Breast epithelium (tissue), 4 donors: ENCODE measurements at places on chromosomes 6 and 20. TPM values are rescaled to one million over a fixed set of nuclear protein-coding genes. Genes with fewer than 3 reads are reported as not detected.

SEC63 gene
- total RNA-seq, result 48.8 TPM

- no peaks in the 10 kb centered on the region for H3K36me3 ChIP-seq
- DNase-seq, result no peak
- no peaks in the 10 kb centered on the region for H3K4me1 ChIP-seq
- H3K4me3 ChIP-seq, result no peak overlapping the region
- no peak overlapping the region for H3K27ac ChIP-seq
- H3K27me3 ChIP-seq, result no peaks in the 10 kb centered on the region
Measured at GRCh38 chr6:111691345-111692225, 85.9 kb upstream of the TRAF3IP2 start.

- no peak overlapping the region for H3K27ac ChIP-seq
- no peak overlapping the region for H3K4me3 ChIP-seq
- H3K36me3 ChIP-seq, result no peaks in the 10 kb centered on the region
- no peak for DNase-seq
Measured at GRCh38 chr20:54197621-54198604, 10.0 kb upstream of the PFDN4 start.

DNA sequence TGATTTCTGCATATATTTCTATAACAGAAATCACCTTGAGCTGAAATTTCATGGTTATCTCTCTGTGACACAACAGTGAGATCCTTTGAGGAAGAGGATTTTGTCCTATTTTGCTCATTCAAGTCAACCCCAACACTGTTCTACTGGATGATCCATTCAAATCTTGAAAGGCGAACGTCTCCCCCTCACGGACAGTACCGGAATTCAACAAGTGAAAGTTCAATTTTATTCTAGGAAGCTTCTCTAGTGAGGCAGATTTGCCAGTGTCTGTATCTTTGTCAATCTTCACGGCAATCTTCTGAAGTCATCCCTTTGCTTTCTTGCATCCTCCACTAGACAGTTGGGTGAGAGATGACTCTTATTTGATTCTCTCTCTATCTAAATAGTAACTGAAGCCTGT is 91.7 kb upstream of the PDE7B start:
- H3K27ac ChIP-seq, result no peak overlapping the region
- H3K4me3 ChIP-seq, result no peak overlapping the region
- no peaks in the 10 kb centered on the region for H3K36me3 ChIP-seq
- DNase-seq, result no peak

DNA sequence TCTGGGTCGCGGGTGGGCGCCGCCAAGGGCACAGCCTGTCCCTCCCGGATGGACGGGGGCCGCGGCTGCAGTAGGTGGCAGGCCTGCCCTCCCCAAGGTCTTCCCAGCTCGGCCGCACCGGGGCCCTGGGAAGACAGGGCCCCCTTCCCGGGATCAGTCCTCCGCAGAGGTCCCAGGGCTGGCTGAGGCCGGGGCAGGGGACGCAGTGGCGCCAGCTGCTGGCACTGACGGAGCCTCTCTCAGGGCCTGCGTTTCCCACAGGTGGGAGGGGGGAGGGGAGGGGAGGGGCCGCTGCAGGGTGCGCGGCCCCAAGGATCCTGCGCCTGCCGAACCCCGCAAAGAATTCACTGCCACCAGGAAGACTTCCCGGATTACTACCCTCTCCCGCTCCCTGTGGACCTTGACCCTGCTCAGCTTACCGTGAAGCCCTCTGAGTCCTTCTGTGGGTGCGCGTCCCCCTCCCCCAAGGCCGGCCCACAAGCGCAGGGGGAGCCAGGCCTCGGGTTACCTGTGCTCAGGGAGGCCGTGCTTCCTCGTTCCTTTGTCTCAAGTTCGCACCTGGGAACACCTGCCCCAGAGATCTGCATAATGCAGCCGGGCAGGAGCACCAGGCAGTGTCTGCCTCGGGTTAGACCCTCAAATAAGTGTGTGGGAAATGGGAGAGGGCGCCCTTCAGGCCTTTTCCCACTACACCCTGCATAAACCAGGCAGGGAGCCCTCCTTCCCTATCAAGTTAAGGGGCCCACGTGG is 5.1 kb downstream of the LZTS3 start:
- H3K4me1 ChIP-seq, result no peaks in the 10 kb centered on the region
- H3K4me3 ChIP-seq, result no peak overlapping the region
- no peaks in the 10 kb centered on the region for H3K27me3 ChIP-seq

DNA sequence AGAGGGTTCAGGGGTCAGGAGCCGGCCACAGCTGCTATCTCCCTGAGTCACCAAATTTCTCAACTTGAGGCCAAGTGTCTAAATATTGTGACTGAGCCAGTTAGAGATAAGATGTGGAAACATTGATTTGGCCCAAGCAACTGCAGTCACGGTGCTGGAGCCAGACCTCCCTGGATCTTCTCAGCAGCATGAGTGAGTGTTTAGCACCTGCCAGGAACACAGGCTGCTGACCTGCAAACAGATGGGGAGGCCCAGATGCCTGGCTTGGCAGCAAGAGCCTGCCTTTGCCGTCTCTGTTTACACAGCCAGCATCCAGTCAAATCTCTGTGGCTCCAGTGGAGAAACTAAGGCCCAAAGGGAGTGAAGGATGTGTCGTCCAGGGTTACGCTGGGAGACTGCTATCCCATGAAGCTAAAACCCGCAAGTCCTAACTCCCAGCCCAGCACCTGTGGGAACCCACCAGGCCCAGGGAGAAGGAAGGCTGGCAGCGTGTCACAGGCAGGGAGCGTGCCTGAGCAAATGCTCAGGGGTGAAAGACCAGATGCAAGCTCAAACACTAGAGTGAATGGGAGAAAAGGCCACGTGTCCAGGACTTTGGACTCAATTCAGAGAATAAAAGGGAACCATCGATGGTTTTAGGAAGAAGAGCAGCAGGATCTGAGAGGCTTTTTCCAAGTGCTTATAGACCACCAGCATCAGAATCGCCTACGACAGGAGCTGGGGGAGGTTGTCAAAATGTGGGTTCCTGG is 15.9 kb upstream of the PTGIS start:
- H3K4me1 ChIP-seq, result no peaks in the 10 kb centered on the region
- peak overlapping the region; percentile 60 for H3K27ac ChIP-seq
- H3K4me3 ChIP-seq, result no peak overlapping the region
- H3K27me3 ChIP-seq, result no peaks in the 10 kb centered on the region
- no peaks in the 10 kb centered on the region for H3K36me3 ChIP-seq
- DNase-seq, result peak; percentile 69

KHDC1L gene
- not detected for total RNA-seq

GRCh38 chr6:36064770-36065396 is 37.3 kb downstream of the MAPK14 start:
- H3K36me3 ChIP-seq, result no peaks in the 10 kb centered on the region
- H3K27me3 ChIP-seq, result no peaks in the 10 kb centered on the region
- DNase-seq, result no peak
- no peak overlapping the region for H3K4me3 ChIP-seq
- H3K27ac ChIP-seq, result no peak overlapping the region
- no peaks in the 10 kb centered on the region for H3K4me1 ChIP-seq

DNA sequence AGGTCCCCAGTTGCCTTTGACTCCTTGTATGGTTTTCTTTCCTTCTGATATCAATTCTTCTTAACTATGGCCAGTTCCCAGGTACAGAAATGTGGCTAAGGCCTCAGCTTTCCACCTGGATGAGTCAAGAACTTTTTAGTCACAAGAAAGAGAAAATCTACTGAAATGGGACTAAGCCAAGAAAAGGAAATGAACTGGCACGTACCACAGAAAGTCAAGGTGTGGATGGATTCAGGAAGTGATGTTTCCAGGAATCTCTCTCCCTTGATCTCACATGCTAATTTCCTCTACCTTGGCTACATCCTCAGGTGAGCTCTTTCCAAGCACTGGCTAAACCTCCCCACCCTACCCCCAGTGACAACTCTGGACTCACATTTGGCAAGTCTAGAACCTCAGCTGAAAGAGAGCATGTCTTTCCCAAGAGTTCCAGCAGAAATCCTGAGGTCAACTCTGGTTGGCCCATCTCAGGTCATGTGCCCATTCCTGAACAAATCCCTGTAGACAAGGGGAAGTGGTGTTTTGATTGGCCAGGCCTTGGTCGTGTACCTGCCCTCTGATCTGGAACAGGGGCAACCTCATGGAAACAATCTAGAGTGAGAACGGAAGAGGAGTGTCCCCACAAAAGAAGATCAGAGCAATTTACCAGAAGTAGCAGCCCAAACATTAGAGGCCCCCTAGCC is 205.3 kb downstream of the NFATC2 start:
- no peak overlapping the region for H3K27ac ChIP-seq
- DNase-seq, result no peak
- H3K36me3 ChIP-seq, result no peaks in the 10 kb centered on the region
- H3K4me1 ChIP-seq, result no peaks in the 10 kb centered on the region
- no peak overlapping the region for H3K4me3 ChIP-seq
- H3K27me3 ChIP-seq, result no peaks in the 10 kb centered on the region

DNA sequence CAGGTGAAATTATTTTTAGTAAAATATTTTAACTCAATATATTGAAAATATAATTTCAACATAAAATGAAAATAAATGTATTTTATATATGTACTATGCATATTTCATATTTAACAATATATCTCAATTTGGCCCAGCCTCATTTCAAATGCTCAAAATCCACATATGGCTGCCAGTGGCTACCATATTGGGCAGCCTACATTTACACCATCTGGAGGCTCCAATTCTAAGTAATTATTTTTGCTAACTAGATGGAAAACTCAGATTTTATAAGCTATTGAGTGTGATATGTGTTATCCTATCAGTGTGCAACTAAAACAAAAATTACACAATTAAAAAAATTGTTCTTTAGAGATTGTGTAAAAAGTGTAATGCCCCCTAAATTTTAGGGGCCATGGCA is 96.9 kb downstream of the SOX4 start:
- DNase-seq, result no peak
- no peaks in the 10 kb centered on the region for H3K27me3 ChIP-seq
- H3K27ac ChIP-seq, result no peak overlapping the region

DNA sequence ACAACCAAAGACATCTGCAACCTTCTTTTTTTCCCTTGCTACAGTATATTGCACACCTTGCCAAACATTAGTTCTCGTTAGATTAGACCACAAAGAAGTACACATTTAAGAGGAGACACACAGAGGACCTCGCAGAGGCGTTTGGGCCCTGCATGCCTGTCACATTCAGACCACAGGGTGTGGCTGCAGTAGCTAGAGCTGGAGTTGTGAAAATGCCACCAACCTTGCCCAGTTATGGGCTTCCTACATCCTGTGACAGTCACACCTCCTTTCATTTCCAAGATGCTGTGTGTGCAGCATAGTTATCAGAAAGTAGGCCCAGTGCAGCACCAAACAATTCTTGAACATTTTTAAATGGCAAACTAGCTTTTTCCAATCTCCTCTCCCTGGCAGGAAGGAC is 2.4 kb downstream of the SYNE1 start:
- no peaks in the 10 kb centered on the region for H3K36me3 ChIP-seq
- H3K27ac ChIP-seq, result no peak overlapping the region
- no peaks in the 10 kb centered on the region for H3K27me3 ChIP-seq
- H3K4me1 ChIP-seq, result no peaks in the 10 kb centered on the region
- no peak overlapping the region for H3K4me3 ChIP-seq
- DNase-seq, result no peak

MED20 gene
- total RNA-seq, result 9.8 TPM

GRCh38 chr6:56689663-56690062 is 47.0 kb upstream of the DST start:
- no peaks in the 10 kb centered on the region for H3K4me1 ChIP-seq
- H3K27ac ChIP-seq, result peak overlapping the region; percentile 88
- DNase-seq, result no peak
- H3K27me3 ChIP-seq, result no peaks in the 10 kb centered on the region
- no peaks in the 10 kb centered on the region for H3K36me3 ChIP-seq

DNA sequence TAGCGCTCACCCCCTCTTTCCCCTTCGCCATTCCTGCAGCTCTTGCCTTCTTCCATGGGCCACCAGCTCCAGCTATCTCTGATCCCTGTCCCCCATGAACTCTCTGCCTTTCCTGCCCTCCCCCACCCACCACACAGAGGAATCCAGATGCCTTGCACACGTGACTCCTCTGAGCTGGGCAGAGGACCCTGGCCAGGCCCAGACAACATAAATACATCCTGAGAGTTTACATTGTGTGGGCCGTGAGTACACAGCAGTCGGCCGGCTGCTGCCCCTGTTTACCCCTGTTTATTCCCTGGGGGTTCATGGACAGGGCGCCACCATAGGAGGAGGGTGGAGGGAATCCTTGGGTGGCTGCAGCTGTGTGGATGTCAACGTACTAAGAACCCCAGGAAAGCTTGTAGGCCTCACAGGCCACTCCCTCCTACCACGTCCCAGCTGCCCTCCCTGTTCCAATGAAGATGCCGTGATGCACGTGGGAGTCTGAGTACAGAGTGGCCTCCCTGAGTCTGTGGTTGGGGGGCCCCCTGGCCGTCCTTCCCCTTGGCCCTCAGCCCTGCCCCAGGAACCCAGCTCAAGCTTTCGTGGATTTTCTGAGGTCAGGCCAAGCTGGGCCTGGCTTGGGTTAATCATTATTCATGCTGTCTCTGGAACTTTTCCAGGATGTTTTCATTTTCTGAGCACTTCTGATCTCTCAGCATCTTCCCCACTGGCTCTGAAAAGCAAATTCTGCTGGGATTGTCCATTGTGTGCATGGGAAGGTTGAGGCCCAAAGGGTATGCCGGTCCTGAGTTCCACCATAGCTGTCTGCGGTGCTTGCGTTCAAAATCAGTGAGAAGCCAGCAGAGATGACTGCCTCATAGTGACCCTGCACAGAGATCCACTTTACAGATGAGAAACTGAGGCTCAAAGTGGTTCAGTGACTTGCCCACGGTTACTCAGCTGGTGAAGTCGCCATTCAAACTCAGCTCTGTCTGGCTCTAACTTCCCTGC is 136.3 kb downstream of the MRPL14 start:
- no peaks in the 10 kb centered on the region for H3K36me3 ChIP-seq
- H3K4me1 ChIP-seq, result no peaks in the 10 kb centered on the region
- H3K27ac ChIP-seq, result peak overlapping the region; percentile 52
- no peak overlapping the region for H3K4me3 ChIP-seq
- DNase-seq, result no peak
- no peaks in the 10 kb centered on the region for H3K27me3 ChIP-seq
